Urinary bladder (tissue), 4 donors: ENCODE measurements at places on chromosomes 5 and 9.

DNA sequence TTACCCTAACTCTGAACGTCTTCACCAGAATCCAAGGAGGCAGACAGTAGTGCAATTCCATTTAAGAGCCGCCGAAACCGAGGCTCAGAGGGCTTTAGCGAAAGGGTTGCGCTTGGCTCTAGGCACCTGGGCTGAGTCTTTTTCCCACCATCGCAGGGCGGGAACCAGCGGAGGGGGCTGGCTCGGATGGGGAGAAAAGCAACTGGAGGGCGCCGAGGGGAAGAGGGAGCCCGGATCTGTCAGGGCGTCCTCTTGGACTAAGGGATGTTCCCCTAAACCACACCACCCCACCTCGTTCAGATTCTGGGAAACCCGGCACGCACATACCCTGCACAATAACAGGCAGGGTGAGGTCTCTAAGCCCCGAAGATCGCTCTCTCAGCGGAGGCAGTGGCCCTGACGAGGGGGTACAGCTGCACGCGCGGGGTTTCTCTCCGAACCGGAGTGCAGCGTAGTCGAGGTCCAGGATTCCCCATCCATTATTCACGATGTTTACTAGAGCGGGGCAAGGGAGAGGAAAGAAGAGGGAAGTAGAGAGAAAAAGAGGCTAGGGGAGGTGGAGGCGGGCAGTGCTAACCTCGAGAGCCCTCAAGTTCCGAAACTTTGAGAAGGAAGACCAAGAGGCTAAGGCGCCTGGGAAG lies 1.3 kb upstream of the POU4F3 start:
- no peak for DNase-seq

DNA sequence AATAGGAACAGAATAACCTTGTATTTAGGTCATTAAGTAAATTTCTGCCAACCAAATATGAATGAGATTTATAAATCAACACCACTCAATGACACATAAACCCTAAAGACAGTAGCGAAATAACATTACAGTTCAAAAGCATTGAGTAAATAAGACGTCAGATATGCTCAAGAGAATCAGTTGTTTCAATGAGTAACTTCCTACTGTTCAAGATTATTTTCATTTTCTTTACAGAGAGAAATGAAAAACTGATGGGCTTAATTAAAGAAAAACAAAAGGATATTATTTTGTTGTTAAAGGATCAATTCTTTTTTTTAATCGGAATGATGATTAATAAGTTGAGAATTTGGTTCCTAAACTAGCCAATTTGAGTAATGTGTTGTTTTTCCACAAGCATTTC lies 150.1 kb downstream of the BNC2 start:
- DNase-seq = no peak

GRCh38 chr5:172133359-172134029 lies 54.5 kb downstream of the STK10 start:
- DNase-seq = no peak

- no peak for DNase-seq
Observed at GRCh38 chr5:169350016-169350415, 49.1 kb upstream of the SLIT3 start.

GRCh38 chr9:111566234-111566633 lies 33.2 kb downstream of the PTGR1 start:
- DNase-seq = no peak

DNA sequence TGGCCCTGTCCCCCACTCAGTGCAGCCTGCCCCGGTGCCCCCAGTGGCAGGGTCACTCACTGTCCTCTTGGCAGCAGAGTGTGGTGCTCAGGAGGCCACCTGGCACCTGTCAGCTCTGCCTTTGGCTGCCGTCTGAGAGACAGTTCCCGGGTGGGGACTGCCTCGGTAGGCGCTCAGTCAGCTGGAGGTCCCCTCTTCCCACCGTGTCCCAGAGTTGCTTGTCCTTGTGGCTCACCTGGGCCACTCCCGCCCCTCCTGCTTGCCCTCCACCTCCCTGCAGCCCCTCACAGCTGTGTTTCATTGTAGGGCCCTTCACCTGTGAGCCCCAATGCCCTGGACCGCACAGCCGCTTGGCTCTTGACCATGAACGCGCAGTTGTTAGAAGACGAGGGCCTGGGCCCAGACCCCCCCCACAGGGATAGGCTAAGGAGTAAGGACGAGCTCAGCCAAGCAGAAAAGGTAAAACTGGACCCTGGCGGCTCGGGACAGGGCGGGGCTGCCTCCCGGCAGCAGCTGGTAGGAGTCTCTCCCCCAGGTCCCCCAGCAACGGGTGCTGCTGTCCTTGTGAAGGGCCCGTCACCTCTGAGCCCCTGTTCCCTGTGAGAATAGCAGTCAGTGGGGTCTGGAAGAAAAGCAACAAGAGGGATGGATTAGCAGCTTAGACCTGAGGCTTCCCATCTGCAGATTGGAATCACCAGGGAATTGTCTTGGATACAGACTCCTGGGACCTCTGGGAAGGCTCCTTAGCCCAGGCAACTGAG lies 122.7 kb downstream of the DAB2IP start:
- DNase-seq = no peak

- no peak for DNase-seq
Observed at GRCh38 chr5:168056499-168057182, 234.8 kb upstream of the WWC1 start.

- no peak for DNase-seq
Observed at GRCh38 chr5:114665551-114665950, 303.7 kb downstream of the KCNN2 start.

GRCh38 chr5:150286820-150287219 lies 2.8 kb downstream of the CAMK2A start:
- no peak for DNase-seq

- DNase-seq = no peak
Observed at GRCh38 chr5:93278896-93279295, 302.1 kb downstream of the NR2F1-AS1 start.

DNA sequence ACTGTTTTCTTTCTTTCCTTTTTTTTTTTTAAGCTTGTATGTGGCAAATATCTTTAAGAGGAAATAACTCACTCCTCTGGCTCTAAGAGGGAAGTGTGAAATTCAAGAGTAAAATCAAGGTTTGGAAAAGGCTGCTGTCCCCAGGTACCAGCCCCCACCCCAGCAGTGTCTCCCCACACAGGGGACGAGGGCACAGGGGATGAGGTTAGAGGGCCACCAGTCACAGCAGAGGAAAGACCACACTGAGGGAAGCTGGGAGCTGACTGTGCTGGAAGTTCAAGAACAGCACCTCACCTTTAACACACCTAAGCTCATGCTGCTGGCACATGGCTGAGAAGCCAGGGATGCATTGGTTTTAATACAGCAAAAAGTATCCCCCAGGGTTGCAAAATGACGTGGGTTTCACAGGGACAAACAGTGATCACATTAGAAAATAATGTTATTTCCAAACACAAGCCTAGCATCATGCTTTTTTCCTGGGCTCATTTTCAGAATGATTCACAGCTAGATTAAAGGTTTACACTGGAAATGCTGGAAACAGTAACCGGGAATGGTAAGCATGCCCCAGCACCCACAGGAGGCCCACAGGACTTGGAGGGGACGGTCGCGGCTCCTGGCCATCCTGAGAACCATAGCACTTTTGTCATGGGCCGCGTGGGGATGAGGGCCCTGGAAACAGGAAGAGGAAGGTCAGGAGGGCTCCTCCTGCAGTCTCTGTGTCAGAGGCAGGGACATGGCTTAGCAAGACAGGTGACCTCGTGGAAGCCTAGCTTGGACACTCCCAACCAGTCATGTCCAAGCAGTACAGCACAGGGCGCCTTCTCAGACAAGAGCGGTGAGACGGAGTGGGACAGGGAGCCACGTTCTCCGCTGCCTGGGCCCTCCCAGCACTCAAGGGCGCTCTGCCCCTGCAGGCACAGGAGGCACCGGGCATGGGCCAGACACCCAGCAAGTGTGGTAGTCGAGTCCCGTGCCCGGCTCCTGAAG lies 6.9 kb downstream of the LPCAT1 start:
- DNase-seq = no peak

- DNase-seq = no peak
Observed at GRCh38 chr9:122468735-122469134, 9.0 kb downstream of the OR1J1 start.

DNA sequence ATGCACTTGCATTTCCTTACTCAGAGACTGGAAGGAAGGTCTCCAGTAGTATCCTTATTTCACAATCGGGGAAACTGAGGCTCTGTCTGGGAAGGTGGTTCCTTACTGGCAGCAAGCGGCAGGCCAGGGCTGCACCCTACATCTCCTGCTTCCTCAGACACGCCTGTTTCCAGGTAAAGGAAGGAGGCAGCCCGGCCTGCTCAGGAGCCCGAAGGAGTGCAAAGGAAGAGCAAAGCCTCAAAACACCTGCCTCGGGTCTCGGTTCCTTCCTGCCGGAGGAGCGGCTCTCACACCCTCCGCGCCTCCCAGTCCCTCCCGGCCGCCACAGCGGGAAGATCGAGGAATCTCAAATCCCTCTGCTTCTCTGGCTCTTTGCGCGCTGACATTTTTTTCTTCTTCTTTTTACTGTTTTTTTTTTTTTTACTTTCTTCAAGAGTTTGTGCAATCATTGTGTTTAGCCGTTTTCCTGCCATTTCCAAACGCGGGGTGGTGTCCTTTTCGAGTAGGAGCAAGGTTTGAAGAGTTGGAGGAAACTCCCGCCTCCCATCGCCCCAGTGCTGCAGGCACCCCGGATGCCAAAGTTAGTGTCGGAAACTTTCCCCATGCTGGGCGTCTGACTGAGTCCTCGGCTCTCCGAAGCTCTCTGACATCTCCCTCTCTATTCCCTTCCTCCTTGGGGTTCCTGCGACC lies 1.0 kb downstream of the GGTA1 start:
- no peak for DNase-seq

DNA sequence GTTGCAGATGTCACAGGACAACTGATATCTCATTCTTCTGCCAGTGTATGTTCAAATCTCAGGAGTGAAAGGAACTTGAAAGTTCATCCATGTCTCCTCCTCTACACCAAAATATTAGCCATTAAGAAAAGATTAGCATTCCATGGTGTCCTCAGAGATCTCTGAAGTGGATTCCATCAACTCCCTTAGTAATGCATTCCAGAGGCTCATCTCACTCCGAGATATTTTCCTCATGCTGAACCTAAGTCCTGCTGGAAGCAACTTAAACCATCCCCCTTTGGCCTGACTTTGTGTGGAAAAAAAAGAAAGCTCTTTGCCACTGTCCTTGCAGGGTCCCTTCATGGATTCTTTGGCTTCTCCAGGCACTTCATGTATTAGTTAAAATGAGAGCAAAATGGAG lies 155.7 kb upstream of the ZNF462 start:
- DNase-seq = no peak

- no peak for DNase-seq
Observed at GRCh38 chr5:116152169-116152568, 67.3 kb downstream of the COMMD10 start.

- no peak for DNase-seq
Observed at GRCh38 chr5:101045689-101046088, 142.6 kb upstream of the ST8SIA4 start.

DNA sequence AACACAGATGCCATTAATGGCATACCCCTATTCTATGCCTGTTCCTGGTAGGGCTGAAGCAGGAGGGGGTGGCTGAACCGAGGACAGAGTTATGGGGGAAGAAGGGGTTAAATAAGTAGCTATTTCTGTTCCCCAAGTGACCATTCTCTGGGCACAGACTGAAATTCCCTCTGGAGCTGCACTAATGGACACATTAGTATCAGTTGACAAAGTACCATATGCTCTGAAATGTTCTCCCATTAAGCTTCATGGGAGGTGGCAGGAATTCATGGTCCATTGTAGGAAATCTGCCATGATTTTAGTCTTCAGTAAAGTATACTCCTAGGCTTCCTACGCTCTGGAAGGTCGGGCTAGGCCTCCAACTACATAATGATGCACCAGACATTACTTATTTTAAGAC lies 10.5 kb upstream of the FRMPD1 start:
- no peak for DNase-seq

DNA sequence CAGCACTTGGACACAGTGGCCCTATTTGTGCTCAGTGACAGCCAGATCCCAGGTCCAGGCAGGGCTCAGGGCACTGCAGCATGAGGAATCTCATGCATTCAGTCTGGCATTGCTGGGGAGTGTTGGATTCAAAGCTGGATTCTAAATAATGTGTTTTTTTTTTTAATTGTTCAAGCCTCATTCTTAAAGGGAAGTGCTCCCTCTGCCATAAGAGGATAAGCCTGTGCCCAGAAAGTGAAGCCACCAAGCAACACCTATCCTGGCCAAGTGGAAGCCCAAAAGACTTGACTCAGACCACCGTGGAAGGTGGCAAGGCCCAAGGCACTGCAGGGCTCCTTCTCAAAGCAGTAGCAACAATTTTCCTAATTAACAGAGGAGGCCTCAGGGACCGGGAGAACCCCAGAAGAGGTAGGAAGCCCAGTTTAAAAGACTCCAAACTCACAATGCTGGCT lies 135.6 kb downstream of the ACTL7B start:
- DNase-seq = no peak

DNA sequence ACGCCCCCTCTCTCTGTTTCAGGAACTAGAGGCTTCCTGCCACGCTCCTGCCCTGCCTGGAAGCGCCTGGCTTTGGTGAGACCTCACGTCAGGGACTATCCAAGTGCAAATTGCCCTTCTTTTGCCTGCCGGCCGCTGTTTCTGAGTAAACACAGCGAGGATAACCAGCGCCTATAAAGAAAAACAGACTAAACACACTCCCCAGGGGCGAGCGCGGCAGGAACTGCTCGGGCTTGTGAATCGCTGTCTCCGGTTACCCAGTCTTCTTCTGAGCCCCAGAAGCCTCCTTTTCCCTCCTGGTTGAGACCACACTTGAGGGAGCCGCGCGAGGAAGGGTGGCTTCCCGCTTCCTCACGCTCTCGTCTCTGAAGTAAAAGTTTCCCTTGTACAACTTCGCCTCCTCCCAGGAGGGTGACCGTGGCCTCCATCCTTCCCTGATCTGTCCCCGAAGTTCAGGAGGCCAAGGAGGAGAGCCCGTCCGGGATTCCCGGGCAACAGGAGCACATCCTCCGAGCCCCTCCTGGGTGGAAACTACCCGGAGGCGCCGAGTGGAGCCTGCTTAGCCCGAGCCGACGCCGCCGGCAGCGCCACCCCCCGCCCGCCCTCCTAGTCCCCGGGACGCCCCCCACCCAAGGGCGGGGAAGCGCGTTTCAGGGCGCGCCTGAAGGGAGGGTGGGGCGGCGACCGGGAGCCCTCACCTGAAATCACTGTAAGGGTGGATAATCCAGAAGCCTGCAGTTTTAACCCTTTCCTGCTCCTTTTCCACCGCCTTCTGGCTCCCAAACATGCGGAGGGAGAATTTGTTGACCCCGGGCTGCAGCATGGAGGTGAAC lies 993 bp downstream of the HCN1 start:
- no peak for DNase-seq

- DNase-seq = no peak
Observed at GRCh38 chr9:389159-389558, 174.5 kb downstream of the DOCK8 start.

- no peak for DNase-seq
Observed at GRCh38 chr5:68848091-68848490, 245.7 kb upstream of the SLC30A5 start.

- no peak for DNase-seq
Observed at GRCh38 chr9:91802391-91802790, 147.6 kb downstream of the ROR2 start.

- no peak for DNase-seq
Observed at GRCh38 chr5:149464796-149465489, 85.9 kb upstream of the IL17B start.

DNA sequence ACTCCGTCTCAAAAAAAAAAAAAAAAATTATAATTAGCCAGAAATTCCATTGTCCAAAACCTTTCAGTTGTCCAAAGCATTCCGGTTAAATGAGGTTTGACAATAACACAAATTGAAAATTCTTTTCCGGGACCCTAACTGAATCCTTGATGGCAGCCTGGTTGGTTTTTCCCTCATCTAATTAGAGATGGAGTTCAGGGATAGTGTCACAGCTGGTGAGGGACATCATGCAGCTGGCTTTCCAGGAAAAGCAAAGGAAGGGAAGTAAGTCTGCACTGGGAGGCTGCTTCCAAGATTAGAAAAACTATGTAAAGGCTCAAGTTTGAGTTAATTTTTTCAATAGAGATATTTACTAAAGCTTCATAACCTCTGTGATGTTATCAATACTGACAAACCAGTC lies 195.4 kb downstream of the ADAMTS12 start:
- no peak for DNase-seq
